IMR-90 (cell line): ENCODE measurements at places on chromosomes 1 and 21. TPM values are rescaled to one million over a fixed set of nuclear protein-coding genes. Genes with fewer than 3 reads are reported as not detected.
A peak's percentile ranks its signal among the peaks of the same experiment; 100 is the strongest.

DNA sequence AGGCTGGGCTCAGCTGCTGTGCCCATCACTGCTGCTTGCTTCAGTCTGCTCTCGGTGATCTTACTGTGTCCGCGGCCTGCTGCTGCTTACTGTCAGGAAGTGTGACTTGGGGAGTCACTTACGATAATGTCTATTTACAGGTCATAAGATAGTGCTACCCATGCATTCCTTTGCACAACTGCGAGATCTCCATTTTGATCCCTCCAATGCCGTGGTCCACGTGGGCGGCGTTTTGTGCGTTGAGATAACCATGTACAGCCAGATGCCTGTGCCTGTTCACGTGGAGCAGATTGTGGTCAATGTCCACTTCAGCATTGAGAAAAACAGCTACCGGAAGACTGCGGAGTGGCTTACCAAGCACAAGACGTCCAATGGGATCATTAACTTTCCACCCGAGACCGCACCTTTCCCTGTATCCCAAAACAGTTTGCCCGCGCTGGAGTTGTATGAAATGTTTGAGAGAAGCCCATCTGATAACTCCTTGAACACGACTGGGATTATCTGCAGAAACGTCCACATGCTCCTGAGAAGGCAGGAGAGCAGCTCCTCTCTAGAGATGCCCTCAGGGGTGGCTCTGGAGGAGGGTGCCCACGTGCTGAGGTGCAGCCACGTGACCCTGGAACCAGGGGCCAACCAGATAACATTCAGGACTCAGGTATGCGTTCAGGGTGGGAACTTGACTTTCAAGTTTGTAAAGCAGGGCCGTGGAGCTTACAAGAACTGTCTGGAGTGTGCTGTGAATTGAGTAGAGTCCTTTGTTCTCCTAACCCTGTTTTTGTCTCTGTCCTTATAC, 24.4 kb upstream of the PWP2 start:
- DNase-seq, result no peak

The STUM gene
- not detected in 2 replicates for total RNA-seq

The FCGR1A gene
- total RNA-seq, result not detected in 2 replicates

GRCh38 chr1:2477791-2478499, 1.9 kb downstream of the PLCH2 start:
- no peak for DNase-seq

The MCOLN2 gene
- total RNA-seq, result 0.54 and 1.1 TPM in 2 replicates

DNA sequence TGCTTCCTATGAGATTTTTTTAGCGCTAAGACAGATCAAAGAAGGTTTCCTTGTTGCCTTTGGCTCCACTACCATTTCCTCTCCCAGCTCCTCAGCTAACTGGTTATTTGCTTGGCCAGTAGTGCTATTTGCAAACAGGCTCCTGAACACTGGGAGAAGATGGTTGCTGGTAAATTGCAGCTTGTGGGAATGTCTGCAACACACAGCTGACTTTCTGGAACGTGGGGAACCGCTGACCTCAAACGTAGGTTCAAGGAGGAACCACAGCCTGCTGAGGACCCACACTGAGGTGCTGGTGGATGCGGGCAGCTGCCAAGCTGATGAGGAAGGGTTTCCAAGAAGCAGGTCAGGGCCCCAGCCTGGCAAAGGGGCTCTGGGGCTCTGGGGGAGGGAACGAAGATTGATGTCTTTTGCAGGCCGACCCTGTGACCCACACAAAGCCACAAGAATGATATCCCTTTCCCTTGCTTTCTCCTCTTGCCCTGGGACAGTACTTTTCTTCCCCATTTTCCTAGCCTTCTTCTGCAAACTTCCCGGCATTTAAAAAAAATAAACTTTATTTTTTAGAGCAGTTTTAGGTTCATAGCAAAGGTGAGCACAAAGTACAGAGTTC, 24.8 kb downstream of the GNG4 start:
- DNase-seq, result peak; percentile 53

The OR2G3 gene
- not detected in 2 replicates for total RNA-seq

The FLG gene
- not detected in 2 replicates for total RNA-seq

DNA sequence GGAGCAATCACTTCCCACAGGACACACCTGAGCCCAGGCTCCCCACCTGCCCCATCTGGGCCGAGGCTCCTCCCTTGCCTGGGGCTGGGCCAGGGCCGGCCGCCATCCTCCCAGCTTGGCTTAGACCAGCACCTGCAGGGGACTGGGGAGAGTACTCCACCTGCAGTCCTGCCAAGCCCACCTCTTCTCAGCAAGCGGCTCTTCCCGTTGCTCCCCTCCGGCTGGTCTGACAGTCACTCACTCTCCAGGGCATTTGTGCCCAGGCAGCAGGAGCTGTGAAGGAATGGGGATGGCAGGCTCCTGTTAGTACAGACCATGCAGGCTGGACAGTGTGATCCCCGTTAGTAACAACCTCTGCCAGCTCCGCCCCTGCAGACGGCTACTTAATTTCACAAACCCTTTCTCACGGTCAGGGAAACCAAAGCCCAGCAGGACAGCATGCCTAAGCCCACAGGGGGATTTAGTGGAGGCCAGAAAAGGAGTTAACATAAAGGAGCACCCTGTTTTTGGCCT, at the start of gene FYB2:
FYB2 (minus strand) TSS at position 18 of the 513 bp plus-strand sequence. CDS start 114 bp downstream, outside the sequence.
- no peak for DNase-seq

- no peak for DNase-seq
Measured at GRCh38 chr1:212158912-212159796, 123.6 kb downstream of the DTL start.

GRCh38 chr21:43602266-43603232, 56.7 kb downstream of the HSF2BP start:
- DNase-seq, result no peak

GRCh38 chr1:5903680-5904079, 88.5 kb downstream of the NPHP4 start:
- no peak for DNase-seq

GRCh38 chr1:27832762-27833161, 2.2 kb downstream of the PPP1R8 start:
- DNase-seq, result peak; percentile 62

GRCh38 chr1:23695667-23696066, 4.1 kb downstream of the RPL11 start:
- DNase-seq, result no peak

- DNase-seq, result no peak
Measured at GRCh38 chr21:34336245-34336644, 27.6 kb upstream of the KCNE2 start.

- DNase-seq, result peak; percentile 88
Measured at GRCh38 chr1:52139817-52140540, 1.9 kb upstream of the ZFYVE9 start.

DNA sequence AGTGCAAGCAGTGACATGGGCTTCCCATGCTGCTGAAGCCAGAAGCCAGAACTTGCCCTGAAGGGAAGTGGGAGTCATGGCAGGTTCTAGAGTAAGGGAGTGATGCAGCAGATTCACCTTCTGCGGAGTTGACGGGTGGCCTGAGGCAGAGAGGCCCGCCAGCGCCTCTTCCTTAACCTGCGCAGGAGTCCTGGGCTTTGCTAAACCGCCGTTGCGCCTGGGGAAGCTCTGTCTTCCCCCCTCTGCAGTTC, 67.3 kb downstream of the OBSCN start:
- DNase-seq, result no peak

GRCh38 chr1:67711158-67711854, 26.3 kb downstream of the GADD45A start:
- DNase-seq, result no peak

GRCh38 chr1:153659656-153660055, 1.2 kb downstream of the SNAPIN start:
- DNase-seq, result no peak

GRCh38 chr1:119549719-119550132, 42.7 kb downstream of the HSD3B1 start:
- DNase-seq, result peak; percentile 67

GRCh38 chr21:29501451-29501850, 202.7 kb downstream of the BACH1 start:
- DNase-seq, result peak; percentile 88

GRCh38 chr21:17352996-17353655, 159.7 kb upstream of the CXADR start:
- no peak for DNase-seq

DNA sequence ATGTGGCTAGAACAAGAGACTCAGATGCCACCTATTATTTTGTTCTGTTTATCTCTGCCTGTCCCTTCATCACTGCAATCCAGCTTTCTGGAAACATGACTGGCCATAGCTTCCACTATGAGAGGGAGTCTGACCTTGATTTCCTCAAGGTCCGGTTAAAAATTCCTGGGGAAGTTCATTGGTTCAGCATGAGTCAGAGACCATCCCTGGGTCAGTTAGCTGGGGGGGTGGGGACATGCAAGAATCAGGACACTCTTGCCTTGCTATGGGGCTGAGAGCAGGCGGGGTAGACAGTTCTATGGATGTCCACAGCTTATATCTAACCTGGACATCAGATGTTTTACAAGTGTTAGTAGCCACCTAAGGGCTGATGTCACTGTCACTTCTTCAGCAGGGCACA, 81.1 kb downstream of the TENT5C start:
- DNase-seq, result peak; percentile 65

GRCh38 chr1:99975529-99975928, 5.7 kb downstream of the SLC35A3 start:
- no peak for DNase-seq

- DNase-seq, result no peak
Measured at GRCh38 chr1:78570539-78570938, 49.7 kb upstream of the IFI44L start.

- DNase-seq, result no peak
Measured at GRCh38 chr1:210074904-210075303, 136.9 kb downstream of the SYT14 start.

GRCh38 chr1:175307160-175307559, 114.6 kb upstream of the KIAA0040 start:
- no peak for DNase-seq

DNA sequence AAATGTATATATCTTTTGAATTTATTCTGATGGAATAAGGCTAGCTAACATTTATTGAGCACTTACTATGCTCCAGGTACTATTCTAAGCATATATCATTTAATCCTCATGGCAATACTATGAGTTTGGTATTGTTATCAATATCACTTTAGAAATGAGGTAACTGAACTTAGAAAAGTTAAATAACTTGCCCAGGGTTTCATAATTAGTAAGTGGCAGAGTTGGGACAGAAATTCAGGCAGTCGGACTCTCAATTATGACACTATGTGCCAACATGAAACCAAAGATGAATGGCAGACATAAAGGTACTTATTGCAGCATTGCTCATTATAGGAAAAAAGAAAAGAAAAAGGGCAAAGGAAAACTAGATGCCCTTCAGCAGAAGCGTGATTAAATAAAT, 48.2 kb downstream of the RAB3GAP2 start:
- no peak for DNase-seq

DNA sequence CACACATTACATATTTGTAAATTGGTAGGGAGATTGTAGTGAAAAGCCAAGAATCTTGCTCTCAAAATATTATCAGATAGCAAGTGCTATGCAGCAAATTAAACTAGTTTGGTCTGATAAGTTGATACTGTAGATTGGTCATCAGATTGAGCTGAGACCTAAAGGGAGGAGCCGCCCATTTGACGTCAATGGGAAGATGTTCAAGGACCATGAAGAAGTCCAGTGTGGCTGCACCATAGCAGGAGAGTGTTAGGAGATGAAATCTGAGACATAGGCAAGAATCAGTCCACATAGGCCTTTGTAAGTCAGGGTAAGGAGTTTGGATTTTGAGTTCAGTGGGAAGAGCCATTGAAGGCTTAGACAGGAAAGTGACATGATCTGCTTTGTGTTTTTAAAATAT, 16.3 kb downstream of the ZMPSTE24 start:
- no peak for DNase-seq

DNA sequence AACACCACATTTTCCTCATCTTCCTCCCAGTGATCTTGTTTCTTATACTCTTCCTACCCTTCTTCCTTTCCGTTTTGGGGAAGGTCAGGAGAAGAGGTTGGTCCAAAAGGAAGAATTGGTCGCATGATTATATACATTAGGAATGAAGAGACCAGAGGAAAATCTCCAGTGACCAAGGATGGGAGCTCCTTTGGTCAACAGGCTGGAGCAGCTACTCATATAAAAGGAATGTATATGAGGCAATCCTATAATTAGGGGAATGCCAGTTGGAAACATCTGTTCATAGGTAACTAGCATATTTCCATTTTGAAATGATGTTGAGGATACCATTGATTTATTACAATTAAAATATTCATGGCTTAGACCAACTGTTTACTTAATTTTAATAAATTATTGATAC, 114.5 kb downstream of the LRRC40 start:
- DNase-seq, result peak; percentile 79

- no peak for DNase-seq
Measured at GRCh38 chr1:33500547-33500946, 28.1 kb downstream of the ZSCAN20 start.

GRCh38 chr1:209545423-209545822, 38.1 kb upstream of the CAMK1G start:
- no peak for DNase-seq

- peak; percentile 21 for DNase-seq
Measured at GRCh38 chr1:90964444-90965035, 57.3 kb downstream of the ZNF644 start.

The TMEM53 gene
- total RNA-seq, result 2.2 and 2.7 TPM in 2 replicates

DNA sequence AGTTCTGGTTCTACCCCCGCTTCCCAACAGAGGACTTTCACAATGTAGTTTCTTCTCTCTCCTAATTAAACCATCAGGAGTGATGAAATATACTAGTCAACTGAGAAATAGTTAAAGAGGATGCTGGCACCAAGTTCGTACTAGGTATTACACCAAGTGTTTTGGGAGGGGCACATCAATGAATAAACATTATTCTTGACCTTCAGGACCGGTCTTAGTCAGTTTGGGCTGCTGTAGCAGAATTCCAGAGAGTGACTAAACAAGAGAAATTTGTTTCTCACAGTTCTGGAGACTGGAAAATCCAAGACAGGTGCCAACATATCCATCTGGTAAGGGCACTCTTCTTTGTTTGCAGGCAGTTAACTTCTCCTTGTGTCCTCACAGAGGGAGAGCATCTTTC, 103.8 kb downstream of the SPATA17 start:
- no peak for DNase-seq

DNA sequence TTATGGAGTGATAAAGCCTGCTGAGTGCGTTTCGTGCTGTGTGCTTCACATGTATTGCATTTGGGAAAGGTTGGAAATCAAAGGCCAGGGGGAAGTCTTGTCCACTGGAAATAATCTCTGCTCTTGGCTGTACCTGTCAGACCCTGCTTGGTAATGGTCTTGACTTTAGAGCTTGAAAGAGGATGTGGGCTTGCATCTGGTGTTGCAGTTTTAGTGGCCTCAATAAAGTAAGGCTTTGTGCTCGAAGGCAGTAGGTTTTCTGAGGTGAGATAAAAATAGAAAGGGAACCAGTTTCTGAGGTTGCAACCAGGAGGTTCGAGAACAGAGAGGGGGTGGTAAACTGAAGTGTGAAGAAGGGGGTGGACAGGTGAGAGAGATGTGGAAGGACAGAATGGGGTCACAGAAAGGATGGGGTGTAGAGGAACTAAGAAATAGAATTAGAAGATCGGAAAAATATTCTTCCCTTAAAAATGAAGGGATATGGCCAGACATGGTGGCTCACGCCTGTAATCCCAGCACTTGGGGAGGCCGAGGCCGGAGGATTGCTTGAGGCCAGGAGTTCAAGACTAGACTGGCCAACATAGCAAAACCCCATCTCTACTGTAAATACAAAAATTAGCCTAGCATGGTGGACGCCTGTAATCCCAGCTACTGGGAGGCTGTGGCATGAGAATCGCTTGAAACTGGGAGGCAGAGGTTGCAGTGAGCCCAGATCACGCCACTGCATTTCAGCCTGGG, 1.5 kb downstream of the S100PBP start:
- no peak for DNase-seq
